ENCODE measurements at places on chromosomes 3 and 15.

DNA sequence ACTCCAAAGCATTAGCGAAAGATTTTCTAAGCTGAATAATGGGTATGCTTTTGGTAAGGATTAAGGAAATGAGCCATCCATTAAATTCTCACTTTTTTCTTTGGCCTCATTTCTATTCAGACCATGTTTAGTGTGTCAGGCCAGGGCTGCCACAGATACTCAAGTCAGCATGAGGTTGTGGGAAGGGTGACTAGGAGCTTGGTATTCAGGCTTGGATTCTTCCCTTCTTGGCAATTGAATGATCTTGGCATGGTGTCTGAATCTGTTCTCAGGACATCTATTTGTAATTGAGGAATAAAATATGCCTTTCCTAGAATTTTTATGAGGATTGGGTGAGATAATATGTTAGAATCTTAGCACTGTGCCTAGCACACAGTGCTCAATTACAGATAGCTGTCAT, 11.2 kb downstream of the CCNB2 start:
- no peak for DNase-seq

DNA sequence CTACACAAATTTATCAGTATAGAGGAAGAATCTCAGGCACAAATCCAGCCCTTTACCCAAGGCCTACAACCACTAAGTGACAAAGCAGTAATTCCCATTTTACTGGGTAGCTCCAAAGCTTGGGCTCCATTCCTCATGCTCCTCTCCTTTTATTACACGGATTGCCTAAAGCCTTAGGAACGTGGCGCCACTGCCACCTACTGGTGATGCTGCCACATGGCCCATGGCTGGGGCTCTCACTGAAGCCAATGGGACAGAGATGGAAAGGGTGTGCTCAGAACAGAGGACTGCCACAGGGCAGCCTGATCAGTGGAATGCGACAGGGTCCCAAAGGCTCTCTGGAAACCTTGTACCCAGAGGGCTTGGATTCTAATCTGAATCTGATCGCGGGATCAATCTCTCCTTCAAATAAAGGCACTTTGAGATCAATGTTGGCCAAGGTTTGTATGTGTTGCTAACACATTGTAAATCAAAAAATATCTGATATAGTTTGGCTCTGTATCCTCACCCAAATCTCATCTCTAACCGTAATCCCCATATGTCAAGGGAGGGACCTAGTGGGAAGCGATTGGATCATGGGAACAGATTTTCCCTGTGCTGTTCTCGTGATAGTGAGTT, 33.5 kb upstream of the LYZL4 start:
- peak; percentile 76 for DNase-seq

DNA sequence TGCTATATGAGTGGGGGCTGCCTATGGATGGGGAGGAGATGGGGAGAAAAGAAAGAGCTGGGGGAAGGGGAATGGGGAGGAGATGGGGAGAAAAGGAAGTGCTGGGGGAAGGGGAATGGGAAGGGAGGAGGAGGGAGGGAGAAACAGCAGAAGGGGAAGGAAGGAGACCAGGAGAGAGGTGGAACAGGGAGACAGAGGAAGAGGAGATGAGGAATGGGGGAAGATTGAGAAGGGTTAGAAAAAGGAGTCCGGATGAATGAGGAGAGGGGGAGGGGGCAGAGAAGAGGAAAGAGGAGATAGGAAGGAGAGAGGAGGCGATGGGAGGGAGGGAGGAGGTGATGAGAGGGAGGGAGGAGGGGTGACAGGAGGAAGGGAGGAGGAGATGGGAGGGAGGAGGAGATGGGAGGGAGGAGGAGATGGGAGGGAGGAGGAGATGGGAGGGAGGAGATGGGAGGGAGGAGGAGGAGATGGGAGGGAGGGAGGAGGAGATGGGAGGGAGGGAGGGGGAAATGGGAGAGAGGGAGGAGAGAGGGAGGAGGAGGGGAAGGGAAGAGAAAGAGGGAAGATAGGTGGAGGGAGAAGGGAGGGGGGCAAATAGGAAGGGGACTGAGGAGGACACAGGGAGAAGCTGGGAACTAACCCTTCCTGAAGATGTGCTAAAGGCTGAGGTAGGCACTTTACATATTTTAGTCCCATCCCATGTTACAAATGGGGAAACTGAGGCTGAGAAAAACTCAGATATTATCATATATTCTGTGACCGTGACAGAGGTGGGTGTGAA, 6.6 kb upstream of the BCL2L10 start:
- no peak for DNase-seq

GRCh38 chr15:58081891-58082290, 16.4 kb upstream of the ALDH1A2 start:
- DNase-seq: no peak

DNA sequence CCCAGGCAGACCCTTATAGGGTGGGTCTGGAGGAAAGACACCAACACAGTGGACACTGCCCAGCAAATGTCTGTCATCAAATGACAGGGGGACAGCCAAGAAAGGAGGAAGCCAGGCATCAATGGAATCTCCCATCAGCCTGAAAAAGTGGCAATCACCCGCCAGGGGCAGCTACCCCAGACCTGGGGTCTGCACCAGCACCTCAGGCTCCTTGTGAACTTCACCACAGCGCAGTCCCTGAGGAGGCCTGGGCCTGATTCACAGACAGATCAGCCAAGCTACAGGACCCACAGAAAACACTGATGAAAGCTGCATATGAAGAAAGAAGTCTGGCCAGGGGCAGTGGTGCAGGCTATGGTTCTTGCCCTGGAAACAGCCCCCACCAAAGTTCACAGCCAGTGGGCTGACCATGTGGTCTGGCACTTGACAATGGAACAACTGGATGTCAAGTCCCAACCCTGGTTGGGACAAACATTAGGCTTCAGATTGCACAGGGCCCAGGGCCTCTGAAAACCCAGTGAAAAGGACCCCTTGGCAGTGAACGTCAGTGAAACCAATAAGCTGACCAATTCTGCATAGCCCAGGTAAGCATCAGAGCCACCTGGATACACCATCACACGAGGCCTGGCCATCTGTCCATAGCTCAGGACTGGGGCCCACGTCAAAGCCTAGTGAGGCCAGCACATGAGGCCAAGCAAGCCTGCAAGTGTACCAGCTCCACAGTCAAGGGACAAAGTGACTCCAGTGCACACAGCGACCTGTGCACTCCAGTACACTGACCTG, 29.1 kb downstream of the ALS2CL start:
- DNase-seq: no peak

DNA sequence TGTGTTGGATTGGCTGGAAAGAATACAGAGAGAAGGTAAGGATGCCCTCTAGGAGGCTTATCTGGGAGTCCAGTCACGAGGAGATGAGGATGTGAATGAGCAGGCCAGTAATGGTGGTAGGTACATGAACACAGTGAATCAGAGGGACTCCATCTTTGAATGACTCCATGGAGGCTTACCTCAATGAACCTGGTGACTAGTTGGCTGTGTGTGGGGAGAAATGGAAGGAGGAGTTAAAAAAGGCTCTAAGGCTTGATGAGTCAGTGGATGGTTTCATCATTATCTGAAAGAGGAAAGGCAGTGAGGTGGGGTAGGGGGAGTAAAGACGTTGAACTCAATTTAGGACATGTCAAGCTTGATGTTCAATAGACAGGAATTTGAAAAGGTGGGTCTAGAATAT, 61.1 kb downstream of the KCNAB1 start:
- DNase-seq: peak; percentile 56

GRCh38 chr15:79154483-79155135, 64.0 kb upstream of the RASGRF1 start:
- no peak for DNase-seq
